ENCODE measurements at places on chromosomes 3 and 15.

GRCh38 chr15:52379395-52380106 is 83.9 kb upstream of the MYO5C start:
- no peak for DNase-seq

- no peak for DNase-seq
Measured at GRCh38 chr15:33506781-33507296, 196.1 kb downstream of the RYR3 start.

DNA sequence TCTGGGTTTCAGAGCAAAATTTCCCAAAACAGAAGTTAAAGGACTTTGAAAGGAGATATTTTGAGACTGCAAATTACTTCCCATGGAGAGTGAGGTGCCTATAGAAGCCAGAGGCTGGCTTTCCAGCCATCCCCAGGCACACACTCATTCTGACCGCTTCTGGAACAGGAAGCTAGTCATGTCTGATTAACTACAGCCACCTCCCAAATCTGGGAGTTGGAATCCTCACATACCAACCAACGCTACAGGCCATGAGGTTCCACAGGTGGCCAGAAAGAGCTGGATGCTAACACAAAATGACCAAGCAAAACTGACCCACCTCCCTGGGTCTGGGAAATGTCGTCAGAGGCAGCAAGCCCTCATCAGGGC is 87.2 kb downstream of the SNRK start:
- no peak for DNase-seq

GRCh38 chr3:140128631-140129030 is 193.6 kb downstream of the CLSTN2 start:
- DNase-seq = no peak

DNA sequence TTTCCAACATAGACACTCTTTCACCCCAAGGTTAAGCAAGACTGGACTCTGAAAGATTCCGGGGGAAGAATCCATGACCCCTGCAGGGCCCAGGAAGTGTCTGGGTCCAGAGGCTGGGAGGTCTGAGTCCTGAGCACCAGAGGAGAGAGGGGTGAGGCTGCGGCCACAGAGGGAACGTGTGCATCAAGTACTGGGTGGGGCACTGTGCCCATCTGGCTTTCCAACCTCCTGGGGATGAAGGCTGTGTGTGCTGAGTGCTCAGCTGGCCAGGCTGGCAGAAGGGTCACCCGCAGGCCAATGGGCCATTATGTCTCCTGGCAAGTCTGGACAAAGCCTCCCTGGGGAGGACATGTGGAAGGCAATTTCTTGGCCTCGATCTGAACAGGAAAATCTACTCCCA is 3.3 kb downstream of the CHRNA3 start:
- DNase-seq = no peak

DNA sequence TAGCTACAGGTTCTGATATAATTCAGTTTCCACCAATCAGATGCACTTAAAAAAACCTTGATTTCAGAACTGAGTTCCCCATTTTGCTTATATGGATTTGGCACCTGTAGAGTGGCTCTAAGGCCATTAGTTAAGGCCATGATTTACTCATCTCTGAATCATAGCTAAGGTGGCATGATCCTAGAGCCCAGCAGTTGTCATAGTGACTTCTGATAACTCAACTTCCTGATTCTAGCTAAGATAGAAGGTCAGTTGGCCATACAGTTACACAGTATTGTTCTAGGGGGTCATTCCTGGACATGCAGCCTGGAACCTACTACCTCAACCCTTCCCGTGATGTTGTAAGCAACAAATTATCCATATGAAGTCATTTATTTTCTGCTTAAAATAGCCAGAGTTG is 15.9 kb upstream of the TMEM87A start:
- DNase-seq = no peak

GRCh38 chr3:29282427-29283230 is 1.8 kb downstream of the RBMS3 start:
- DNase-seq = no peak

DNA sequence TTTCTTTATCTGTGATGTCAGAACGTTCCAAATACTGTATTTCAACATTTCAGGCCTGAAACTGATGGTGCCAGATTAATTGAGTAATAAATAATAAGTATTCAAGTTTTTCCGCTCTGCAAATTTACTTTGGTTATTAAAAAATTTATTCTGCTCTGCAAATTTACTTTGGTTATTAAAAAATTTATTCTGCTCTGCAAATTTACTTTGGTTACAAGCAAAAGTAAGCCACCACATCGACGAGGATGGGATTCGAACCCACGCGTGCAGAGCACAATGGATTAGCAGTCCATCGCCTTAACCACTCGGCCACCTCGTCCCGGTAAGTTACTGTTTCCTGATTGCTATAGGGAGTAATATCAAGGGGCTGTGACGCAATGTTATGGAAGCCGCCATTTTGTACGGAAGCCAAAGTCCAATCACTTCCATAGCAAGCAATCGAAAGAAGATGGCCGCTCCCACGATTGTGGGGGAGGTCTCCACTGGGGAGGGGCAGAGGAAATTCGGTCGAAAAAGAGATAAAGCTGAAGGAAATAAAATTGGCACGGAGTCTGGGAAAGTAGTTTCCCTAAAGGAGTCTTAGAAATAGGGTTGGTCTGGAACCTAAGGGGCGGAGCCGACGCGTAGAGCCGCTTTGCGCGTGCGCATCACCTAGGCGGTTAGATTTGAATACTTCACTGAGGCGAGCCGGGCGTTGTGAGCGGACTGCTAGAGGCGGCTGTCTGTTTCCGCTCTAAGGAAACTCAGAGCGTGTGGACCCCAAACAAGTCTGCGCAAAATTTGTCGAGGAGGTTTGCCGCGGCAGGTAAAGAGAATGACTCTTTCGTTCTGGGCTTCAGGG is at the start of gene KNL1:
Gene KNL1 (plus strand): TSS at position 662 of the 841 bp plus-strand sequence. CDS start 8,683 bp downstream, outside the sequence.
- peak; percentile 68 for DNase-seq

DNA sequence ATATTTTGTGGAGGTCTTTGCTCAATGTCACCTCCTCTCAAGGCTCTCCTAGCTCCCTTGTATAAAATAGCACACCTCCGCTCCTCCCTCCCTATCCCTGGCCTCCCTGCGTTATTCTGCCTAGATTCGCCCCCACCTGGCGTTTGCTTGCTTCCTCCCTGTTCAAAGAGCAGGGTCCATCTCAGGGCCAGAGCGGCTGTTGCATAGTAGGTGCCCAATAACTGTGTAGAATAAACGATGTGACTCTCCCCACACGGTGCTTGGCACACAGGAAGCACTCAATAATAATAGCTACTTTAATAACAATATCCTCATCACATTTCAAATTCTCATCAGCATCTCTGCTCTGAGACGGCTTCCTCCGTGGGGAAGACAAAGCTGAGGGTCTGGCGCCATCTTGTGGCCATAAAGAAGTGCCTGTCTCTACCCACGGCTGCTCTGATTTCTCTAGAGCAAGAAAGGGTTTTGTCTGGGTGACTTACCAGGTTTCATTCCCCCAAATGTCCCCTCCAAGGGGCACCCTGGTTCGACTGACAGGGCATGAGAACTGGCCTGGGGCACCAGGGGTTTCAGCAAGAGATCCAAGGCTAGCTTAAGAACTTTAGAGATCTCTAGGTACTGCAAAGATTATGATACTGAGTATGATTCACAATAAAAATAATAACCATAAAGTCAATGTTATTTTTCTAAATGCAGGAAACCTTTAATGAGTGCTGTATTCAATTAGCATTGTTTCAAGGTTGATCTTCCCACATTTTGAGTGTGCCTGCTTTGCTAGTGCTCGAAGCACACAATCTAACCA is 16.1 kb downstream of the CD276 start:
- no peak for DNase-seq

DNA sequence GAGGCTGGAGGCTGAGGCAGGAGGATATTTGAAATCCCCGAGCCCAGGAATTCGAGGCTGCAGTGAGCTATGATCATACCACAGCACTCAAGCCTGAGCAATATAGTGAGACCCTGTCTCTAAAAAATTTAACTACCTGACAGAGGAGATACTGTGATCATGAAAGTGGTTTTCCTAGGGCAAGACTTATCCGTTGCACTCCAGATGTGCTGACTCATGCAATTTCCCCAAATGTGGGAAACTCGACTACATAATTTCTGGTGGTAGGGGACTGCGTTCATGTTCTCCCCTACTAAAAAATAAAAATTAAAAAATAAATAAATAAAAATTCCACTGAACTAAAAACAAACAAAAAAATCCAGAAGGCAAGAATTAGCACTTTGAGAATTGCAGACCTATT is 271.7 kb downstream of the SHQ1 start:
- DNase-seq = no peak

DNA sequence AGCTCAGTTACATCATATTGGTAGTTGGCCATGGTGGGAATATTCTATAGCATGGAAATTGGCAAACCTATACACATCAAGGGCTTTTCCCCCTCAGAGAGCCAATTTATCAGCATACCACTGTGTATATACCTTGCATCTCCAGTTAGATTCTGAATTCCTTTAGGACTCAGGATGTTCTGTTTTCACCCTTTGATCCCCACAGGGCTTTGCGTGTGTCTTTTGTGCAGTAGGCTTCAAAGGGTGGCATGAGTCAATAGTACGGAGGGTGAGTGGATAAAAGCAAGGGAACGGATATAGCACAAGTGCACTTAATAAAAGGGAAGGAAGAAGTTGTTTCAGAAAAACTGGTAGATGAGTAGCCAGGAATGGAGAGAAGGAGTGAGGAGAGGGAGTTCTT is 99.2 kb upstream of the RGMA start:
- DNase-seq = no peak
